ENCODE measurements at places on chromosomes 1 and 21.
A peak's percentile ranks its signal among the peaks of the same experiment; 100 is the strongest.

GRCh38 chr1:55547405-55547804 lies 332.2 kb upstream of the USP24 start:
- DNase-seq = peak; percentile 27

DNA sequence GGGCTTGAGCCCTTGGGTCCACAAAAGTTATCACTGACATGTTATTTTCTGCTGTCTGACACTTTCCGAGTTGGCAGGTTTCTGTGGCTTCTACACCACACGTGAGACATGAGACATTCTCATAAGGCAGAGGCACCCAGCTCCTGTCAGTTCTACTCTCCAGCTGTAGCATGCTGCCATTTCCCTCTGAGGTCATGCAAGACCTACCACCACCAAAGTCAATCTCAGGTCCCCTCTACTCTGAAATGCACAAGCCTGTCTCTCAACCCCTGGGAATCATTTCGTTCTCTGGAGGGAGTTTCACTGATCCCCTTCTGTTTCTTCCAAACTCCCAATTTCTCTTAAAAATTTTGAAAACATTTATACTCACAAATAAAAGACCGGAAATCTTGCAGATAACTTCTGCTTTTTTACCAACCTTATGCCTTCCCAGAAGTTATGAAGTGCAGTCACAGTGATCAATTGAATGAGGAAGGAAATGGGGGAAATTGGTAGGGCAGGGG lies 39.5 kb upstream of the CR2 start:
- DNase-seq = no peak

- DNase-seq = no peak
Observed at GRCh38 chr1:28887835-28888682, 26.3 kb upstream of the EPB41 start.

- DNase-seq = no peak
Observed at GRCh38 chr1:47474278-47475193, 36.7 kb downstream of the FOXD2 start.

DNA sequence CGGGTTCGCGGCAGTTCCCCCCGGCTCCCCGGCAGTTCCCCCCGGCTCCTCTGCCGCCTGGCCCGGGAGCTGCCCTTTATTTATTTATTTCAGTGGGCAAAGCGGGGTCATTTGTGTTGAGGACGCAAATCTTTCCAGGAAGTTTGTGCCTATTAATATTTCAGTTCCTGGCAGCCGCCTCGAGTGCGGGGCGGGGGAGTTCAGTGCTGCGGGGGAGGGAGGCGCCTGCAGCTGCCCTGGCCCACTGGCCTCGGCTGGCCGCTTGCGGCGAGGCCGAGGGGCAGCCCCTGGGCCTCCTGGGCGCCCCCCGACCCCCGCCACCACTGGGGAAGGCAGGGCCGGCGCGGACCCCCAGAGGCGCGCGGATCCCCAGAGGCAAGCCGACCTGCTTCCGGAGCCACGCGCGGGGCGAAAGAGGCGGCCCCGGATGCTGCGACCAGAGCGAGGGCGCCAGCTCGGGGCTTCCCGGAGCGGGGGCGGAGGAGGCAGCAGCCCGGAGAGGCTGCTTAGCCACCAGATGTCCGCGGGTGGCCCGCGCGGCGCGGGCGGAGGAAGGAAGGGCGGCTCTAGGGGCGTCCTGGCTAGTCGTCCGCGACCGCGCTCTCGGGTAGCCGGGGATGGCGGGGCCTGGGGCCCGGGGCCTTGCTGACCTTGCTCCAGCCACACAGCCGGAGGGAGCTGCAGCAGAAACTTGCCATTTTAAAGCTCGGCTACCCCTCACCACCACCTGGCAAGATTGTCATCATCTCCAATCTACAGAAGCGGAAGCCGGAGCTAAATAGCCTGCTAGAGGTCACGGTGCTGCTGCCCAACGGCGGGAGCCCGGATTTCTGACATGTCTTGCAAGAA lies 48.0 kb downstream of the H3-3A start:
- DNase-seq = no peak

GRCh38 chr1:32182060-32182459 lies 2.6 kb downstream of the TXLNA start:
- no peak for DNase-seq

DNA sequence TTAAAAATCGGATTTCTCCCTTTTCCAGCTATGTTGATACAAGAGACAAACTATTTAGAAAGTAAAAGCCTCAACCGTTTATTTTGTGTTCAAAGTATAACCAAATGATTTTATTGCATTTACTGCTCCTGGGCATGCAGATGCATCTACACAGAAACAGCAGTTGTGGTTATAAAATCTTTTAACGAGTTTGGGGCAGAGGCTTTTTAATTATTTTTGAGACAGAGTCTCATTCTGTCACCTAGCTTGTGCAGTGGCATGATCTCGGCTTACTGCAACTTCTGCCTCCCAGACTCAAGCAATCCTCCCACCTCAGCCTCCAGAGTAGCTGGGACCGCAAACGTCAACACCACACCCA lies 33.6 kb downstream of the ZNF496 start:
- no peak for DNase-seq

Data from GM04503 (cell line).